ENCODE measurements at places on chromosomes 1 and 21. TPM values are rescaled to one million over a fixed set of nuclear protein-coding genes. Genes with fewer than 3 reads are reported as not detected.

BEND5 gene
- total RNA-seq = 3.1 TPM

CELA2A gene
- total RNA-seq = not detected

GBP6 gene
- 0.46 TPM for total RNA-seq

MEX3A gene
- total RNA-seq = 1.0 TPM

SRP9 gene
- 157 TPM for total RNA-seq

CFHR2 gene
- not detected for total RNA-seq

LRIF1 gene
- total RNA-seq = 6.8 TPM

CR1 gene
- 5.1 TPM for total RNA-seq

LRRC3 gene
- 7.2 TPM for total RNA-seq

DNA sequence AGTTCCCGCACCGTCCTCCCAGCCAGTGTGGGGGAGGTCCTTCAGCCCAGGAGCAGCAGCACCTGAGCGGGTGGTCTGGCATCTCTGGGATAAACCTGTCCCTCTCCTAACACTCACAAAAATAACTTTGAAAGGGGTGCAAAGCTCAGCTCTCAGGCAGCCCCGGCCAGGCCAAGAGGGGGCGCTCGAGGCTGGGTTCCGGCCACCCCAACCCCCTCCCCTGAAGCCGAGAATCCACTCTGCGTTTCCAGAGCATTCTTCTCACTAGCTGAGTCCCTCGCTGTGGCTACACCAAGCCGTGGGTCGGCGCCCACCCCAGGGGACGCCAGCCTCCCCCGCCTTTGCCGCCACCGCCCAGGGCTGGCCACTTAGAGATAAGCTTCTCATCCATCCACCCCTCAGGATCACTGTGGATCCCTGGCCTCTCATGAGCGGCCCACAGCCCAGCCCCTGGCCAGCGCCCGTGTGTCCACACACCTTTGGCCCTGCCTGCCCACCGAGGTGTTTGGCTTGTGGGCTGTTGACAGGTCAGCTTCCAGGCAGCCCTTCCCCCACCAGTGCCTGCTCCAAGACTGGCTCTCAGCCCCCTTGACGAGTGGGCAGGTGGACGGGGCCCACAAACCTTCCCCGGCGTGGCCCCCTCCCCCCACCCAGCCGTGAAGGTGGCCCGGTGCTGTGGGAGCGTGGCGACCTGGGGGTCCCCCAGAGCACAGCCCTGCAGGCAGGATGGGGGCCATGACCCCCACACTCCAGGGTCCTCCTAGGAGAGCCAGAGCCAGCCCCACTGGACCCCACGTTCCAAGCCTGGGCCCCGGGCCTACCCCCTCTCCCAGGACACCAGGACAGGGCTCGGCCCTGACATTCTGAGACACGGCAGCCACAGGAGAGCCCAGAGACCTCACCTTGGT is 1.9 kb downstream of the FTCD start:
- H3K4me3 ChIP-seq = no peak overlapping the region
- no peaks in the 10 kb centered on the region for H3K36me3 ChIP-seq
- H3K4me1 ChIP-seq = no peaks in the 10 kb centered on the region
- H3K27ac ChIP-seq = peak overlapping the region; percentile 27

GRCh38 chr1:99820546-99820945 is 29.6 kb upstream of the AGL start:
- peaks cover 4% of the 10 kb centered on the region for H3K4me1 ChIP-seq
- H3K4me3 ChIP-seq = no peak overlapping the region
- no peaks in the 10 kb centered on the region for H3K36me3 ChIP-seq
- H3K27me3 ChIP-seq = no peaks in the 10 kb centered on the region

DNA sequence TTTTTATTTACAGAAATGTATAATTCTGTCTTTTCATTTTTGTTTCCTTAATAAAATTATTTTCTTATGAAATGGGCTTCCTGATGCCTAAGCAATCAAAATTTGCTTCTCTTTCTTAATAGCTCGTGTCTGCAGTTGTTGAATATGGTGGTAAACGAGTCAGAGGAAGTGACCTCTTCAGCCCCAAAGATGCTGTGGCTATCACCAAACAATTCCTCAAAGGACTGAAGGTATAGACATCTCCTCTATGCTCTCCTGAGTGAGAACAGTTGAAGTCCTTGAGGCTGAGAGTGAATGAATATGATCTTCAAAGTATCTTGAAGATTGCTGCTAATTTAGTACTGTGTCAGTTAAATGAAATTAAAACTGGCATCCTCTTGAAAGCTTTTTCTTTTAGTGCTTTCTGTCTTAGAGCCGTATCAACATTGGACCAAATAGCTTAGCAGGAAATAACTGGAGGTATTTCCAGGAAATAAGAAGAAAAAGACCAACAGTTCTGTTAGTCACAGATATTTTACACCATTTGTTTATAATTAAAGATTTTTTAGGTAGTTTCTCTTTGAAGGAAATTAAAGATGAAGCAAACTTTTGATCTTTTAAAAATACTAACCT is 24.7 kb downstream of the VPS45 start:
- DNase-seq = no peak
- H3K36me3 ChIP-seq = peaks cover 30% of the 10 kb centered on the region
- H3K4me1 ChIP-seq = no peaks in the 10 kb centered on the region
- H3K27ac ChIP-seq = no peak overlapping the region
- H3K4me3 ChIP-seq = no peak overlapping the region

DNA sequence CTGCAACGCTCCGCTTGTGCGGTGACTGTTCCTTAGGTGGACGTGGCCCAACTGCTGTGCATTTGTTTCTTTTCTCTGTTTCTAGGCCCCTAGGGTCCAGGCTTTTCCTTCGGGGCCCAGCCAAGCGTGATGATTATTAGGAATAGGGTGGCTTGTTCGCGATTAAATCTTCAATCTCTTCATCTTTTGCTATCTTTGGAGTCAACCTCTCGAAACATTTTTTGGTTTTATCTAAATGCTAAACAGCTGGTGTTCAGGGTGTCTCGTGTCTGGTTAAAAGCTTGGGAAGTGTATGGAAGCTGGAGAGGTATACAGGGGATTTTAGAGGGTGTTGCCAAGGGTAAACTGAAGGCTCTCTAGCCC is 844 bp upstream of the PLD5 start:
- no peak overlapping the region for H3K4me3 ChIP-seq
- no peaks in the 10 kb centered on the region for H3K36me3 ChIP-seq
- no peak overlapping the region for H3K27ac ChIP-seq
- peaks cover 23% of the 10 kb centered on the region for H3K27me3 ChIP-seq
- no peak for DNase-seq
- peaks cover 21% of the 10 kb centered on the region for H3K4me1 ChIP-seq

- H3K27me3 ChIP-seq = no peaks in the 10 kb centered on the region
- no peaks in the 10 kb centered on the region for H3K36me3 ChIP-seq
- H3K4me1 ChIP-seq = no peaks in the 10 kb centered on the region
- peak overlapping the region; percentile 57 for H3K27ac ChIP-seq
- no peak overlapping the region for H3K4me3 ChIP-seq
These were observed 14.3 kb upstream of the GPR157 start for GRCh38 chr1:9143250-9143649.

GRCh38 chr1:161200992-161201835 is 953 bp upstream of the NDUFS2 start:
- DNase-seq = no peak
- H3K4me1 ChIP-seq = peaks cover 74% of the 10 kb centered on the region
- peak overlapping the region; percentile 96 for H3K27ac ChIP-seq

DNA sequence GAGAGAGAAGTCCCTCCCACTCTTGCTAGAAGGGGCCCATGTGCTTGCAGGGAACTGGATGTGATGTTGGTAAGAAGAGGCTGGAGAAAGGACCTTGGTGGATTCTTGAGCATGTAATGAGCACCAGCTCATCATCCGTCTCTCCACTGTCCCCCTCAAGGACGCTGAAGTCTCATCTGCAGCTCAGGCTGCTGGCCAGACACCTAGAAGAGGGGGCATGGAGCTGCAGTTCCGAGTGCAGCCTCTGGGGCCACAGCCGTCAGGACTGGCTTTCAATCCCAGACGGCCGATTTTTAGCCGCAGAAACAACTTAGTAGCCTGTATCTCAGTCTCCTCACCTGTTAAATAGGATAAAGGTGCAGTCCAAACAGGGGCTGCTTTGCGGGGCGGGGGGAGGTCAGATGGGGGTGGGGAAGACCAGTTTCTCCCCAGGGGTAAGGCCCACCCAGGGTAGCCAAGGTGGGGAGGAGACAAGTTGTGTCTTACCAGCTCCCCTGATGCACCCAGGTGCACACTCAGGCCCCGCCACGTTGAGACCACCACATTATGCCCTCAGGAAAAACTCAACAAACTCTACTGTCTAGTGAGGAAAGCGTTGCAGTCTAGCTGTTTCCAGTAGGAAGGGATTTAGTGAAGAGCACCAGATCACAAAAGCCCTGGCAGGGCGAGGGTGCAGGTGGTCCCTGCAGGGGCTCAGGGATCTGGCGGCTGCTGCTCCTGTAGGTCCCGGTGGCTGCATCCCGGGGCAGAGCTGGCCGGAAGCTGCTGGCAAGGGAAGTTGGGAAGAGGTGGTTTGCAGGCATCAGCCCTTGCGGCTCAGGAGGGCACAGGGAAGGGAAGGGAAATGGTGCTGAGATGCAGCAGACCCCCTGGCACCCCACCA is 29.5 kb downstream of the LDLRAP1 start:
- peak; percentile 66 for DNase-seq
- H3K36me3 ChIP-seq = no peaks in the 10 kb centered on the region
- H3K4me1 ChIP-seq = peaks cover 16% of the 10 kb centered on the region
- no peak overlapping the region for H3K27ac ChIP-seq
- H3K27me3 ChIP-seq = no peaks in the 10 kb centered on the region
- no peak overlapping the region for H3K4me3 ChIP-seq

GRCh38 chr1:151510957-151511635 is at the start of gene CGN:
Gene CGN, plus strand, starts transcription at chr1:151511387. Its CDS starts 7,133 bp downstream, at chr1:151518520.
- peak; percentile 94 for DNase-seq
- no peaks in the 10 kb centered on the region for H3K36me3 ChIP-seq
- peaks cover 26% of the 10 kb centered on the region for H3K4me1 ChIP-seq
- peak within 1 kb of the TSS; percentile 83 for H3K27ac ChIP-seq
- H3K27me3 ChIP-seq = no peaks in the 10 kb centered on the region
- H3K4me3 ChIP-seq = peak within 1 kb of the TSS; percentile 44

GRCh38 chr1:175000697-175001187 is 995 bp downstream of the CACYBP start:
- no peak for DNase-seq
- peaks cover 8% of the 10 kb centered on the region for H3K36me3 ChIP-seq
- H3K27me3 ChIP-seq = no peaks in the 10 kb centered on the region
- peaks cover 39% of the 10 kb centered on the region for H3K4me1 ChIP-seq

- DNase-seq = no peak
- peaks cover 19% of the 10 kb centered on the region for H3K4me1 ChIP-seq
- H3K4me3 ChIP-seq = no peak overlapping the region
- no peaks in the 10 kb centered on the region for H3K36me3 ChIP-seq
These were observed 18.6 kb upstream of the MYSM1 start for GRCh38 chr1:58718435-58718834.

DNA sequence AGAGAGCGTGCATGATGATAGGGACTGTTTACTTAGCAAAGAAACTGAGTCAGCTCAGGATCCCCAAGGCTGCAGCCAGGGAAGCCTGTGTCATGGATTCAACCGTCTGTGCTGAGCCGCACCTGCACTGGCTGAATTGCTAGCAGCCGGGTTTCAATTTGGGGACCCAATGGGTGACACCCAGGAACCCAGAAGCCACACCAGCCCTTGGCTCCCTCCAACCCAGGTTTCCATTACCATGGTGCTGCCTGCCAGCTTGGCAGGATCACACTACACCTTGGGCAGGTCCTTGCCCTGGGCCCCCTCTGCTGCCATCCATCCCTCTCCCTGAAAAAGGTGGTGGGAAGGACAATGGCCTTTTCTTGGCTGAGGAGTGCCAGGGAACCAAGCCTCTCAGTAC is 64.0 kb upstream of the CLDN14 start:
- no peak for DNase-seq
- no peak overlapping the region for H3K4me3 ChIP-seq
- H3K4me1 ChIP-seq = no peaks in the 10 kb centered on the region
- no peaks in the 10 kb centered on the region for H3K36me3 ChIP-seq
- peaks cover 2% of the 10 kb centered on the region for H3K27me3 ChIP-seq
- no peak overlapping the region for H3K27ac ChIP-seq

- H3K4me1 ChIP-seq = peaks cover 6% of the 10 kb centered on the region
- no peak overlapping the region for H3K27ac ChIP-seq
- no peaks in the 10 kb centered on the region for H3K27me3 ChIP-seq
- no peak for DNase-seq
- no peaks in the 10 kb centered on the region for H3K36me3 ChIP-seq
These were observed 2.8 kb upstream of the TARS2 start for GRCh38 chr1:150484431-150484830.

GRCh38 chr1:227793079-227793947 is 22.2 kb upstream of the PRSS38 start:
- H3K4me1 ChIP-seq = peaks cover 8% of the 10 kb centered on the region
- H3K36me3 ChIP-seq = no peaks in the 10 kb centered on the region
- no peak overlapping the region for H3K4me3 ChIP-seq
- H3K27me3 ChIP-seq = no peaks in the 10 kb centered on the region
- H3K27ac ChIP-seq = no peak overlapping the region
- DNase-seq = no peak

- H3K36me3 ChIP-seq = no peaks in the 10 kb centered on the region
- no peak overlapping the region for H3K4me3 ChIP-seq
- no peak for DNase-seq
- peak overlapping the region; percentile 3 for H3K27ac ChIP-seq
- H3K27me3 ChIP-seq = no peaks in the 10 kb centered on the region
These were observed 289.9 kb downstream of the DPYD start for GRCh38 chr1:97630948-97631347.

DNA sequence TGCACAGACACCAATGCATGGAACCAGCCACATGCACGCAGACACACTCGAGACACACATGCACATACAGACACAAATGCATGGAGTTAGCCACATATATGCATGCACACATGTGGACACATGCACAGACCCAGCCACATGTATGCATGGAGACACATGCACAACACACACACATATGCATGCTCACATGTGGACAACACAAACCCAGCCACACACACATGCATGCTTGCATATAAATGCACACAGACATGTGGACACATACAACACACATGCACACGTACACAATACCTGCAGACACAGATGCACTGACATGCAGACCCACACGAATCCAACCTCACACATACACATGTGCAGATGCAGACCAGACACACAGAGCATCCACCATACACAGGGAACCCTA is 31.1 kb downstream of the WNT9A start:
- H3K4me1 ChIP-seq = no peaks in the 10 kb centered on the region
- H3K27me3 ChIP-seq = no peaks in the 10 kb centered on the region
- no peak overlapping the region for H3K4me3 ChIP-seq
- no peak overlapping the region for H3K27ac ChIP-seq
- H3K36me3 ChIP-seq = peaks cover 7% of the 10 kb centered on the region
- no peak for DNase-seq

Data from upper lobe of left lung (tissue), 6 donors.